Activated naive CD8-positive, alpha-beta T cell treated with anti-CD3 and anti-CD28 coated beads, Interleukin-2, amount 10 ng/mL, durations not matched to agents 7 days and 5 days (primary cell): ENCODE measurements at places on chromosomes 7 and 10. TPM values are rescaled to one million over a fixed set of nuclear protein-coding genes. Genes with fewer than 3 reads are reported as not detected.
A peak's percentile ranks its signal among the peaks of the same experiment; 100 is the strongest.

The XPNPEP1 gene
- total RNA-seq: 99.4 TPM

The IGFBP1 gene
- not detected for total RNA-seq

The PITX3 gene
- total RNA-seq: not detected

The HMX3 gene
- not detected for total RNA-seq

The UBE2H gene
- 42.1 TPM for total RNA-seq

The CNPY1 gene
- not detected for total RNA-seq

The BHLHA15 gene
- not detected for total RNA-seq

The LIPF gene
- not detected for total RNA-seq

The TEX36 gene
- total RNA-seq: not detected

The NACAD gene
- total RNA-seq: 0.11 TPM

- peaks cover 3% of the 10 kb centered on the region for H3K36me3 ChIP-seq
- peaks cover 5% of the 10 kb centered on the region for H3K4me1 ChIP-seq
- H3K27ac ChIP-seq: no peak overlapping the region
Measured at GRCh38 chr7:70340236-70340635, 742.0 kb downstream of the AUTS2 start.

DNA sequence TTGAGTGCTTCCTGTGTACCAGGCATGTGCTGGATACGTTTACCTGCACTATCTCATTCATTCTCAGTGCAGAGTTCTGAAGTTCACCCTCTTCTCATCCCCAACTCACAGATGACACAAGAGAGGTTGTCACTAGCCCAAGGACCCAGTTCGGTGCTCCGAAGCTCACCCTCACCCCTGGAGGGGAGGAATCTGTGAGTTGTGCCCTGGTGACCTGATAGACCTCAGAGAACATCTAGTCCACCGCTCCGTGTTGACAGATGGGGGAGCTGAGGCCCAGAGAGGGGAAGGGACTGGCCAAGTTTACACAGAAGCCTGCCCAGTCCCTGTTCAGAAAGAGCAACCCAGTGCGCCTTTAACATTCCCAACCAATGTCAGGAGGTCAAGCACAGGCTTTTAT is 44.8 kb upstream of the EMX2 start:
- no peak overlapping the region for H3K27ac ChIP-seq
- no peak for DNase-seq
- no peak overlapping the region for H3K4me3 ChIP-seq
- H3K36me3 ChIP-seq: no peaks in the 10 kb centered on the region
- peaks cover 1% of the 10 kb centered on the region for H3K4me1 ChIP-seq

- no peaks in the 10 kb centered on the region for H3K36me3 ChIP-seq
- no peak overlapping the region for H3K4me3 ChIP-seq
- peaks cover 10% of the 10 kb centered on the region for H3K4me1 ChIP-seq
- no peak for DNase-seq
Measured at GRCh38 chr7:1817061-1817712, 147.1 kb downstream of the ELFN1 start.

GRCh38 chr10:78532480-78533042 is 498.9 kb downstream of the RPS24 start:
- H3K4me1 ChIP-seq: peaks cover 1% of the 10 kb centered on the region
- peaks cover 4% of the 10 kb centered on the region for H3K27me3 ChIP-seq
- no peak for DNase-seq
- no peaks in the 10 kb centered on the region for H3K36me3 ChIP-seq
- H3K4me3 ChIP-seq: no peak overlapping the region
- peak overlapping the region; percentile 19 for H3K27ac ChIP-seq

DNA sequence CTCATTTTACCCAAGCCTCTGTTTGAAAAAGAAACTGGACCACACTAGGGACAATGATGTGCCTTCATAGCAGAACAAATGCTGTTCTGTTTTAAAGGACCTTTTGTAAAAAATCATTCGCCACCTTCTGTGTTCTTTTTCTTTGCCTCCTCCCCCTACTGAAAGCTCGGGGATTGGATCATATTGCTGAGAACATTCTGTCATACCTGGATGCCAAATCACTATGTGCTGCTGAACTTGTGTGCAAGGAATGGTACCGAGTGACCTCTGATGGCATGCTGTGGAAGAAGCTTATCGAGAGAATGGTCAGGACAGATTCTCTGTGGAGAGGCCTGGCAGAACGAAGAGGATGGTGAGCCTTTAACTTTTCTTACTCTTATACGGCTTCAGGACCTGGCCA is 62.2 kb downstream of the POLL start:
- no peak overlapping the region for H3K27ac ChIP-seq
- DNase-seq: no peak
- H3K4me1 ChIP-seq: no peaks in the 10 kb centered on the region
- H3K4me3 ChIP-seq: no peak overlapping the region
- H3K36me3 ChIP-seq: peaks cover 1% of the 10 kb centered on the region

DNA sequence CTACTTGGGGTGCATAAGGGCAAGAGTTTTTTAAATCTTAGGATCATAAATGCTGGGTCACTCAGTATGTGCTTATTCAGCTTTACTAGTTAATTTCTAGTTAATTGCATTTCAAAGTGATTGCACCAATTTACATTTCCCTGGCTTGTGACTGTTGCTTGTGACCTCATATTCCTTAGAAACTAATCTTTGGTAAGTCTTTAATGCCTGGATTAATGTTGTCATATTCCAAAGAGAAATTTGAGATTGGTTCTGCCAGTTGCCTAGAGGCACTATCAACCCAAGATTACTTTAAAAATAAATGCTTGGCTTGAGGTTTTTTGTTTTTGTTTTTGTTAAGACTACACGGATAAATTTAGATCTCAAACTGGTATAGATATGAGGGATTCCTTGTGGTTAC is 103.1 kb downstream of the ANK3 start:
- no peak overlapping the region for H3K4me3 ChIP-seq
- peaks cover 4% of the 10 kb centered on the region for H3K27me3 ChIP-seq
- H3K36me3 ChIP-seq: no peaks in the 10 kb centered on the region
- H3K27ac ChIP-seq: no peak overlapping the region
- DNase-seq: no peak

GRCh38 chr7:124059375-124059774 is 26.5 kb upstream of the TMEM229A start:
- H3K36me3 ChIP-seq: no peaks in the 10 kb centered on the region
- H3K27ac ChIP-seq: no peak overlapping the region
- H3K4me1 ChIP-seq: no peaks in the 10 kb centered on the region
- no peaks in the 10 kb centered on the region for H3K27me3 ChIP-seq
- DNase-seq: no peak

DNA sequence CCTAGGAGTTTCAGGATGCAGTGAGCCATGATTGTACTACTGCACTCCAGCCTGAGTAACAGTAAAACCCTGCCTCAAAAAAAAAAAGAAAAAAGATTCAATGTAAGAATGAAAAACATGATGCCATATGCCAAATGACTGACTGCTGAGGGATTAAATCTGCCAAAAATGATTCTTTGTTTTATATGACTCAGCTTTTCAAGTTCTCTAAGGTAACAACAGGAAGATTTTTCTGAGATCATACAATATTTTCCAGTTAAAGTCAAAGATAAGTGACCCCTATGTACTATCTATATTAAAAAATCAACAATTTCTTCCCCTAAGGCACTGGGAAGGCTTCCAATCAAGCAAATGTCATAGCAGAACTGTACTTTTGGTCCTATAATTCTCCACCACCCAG is 271.2 kb upstream of the IMMP2L start:
- DNase-seq: no peak
- no peak overlapping the region for H3K27ac ChIP-seq
- no peak overlapping the region for H3K4me3 ChIP-seq
- H3K36me3 ChIP-seq: no peaks in the 10 kb centered on the region
- H3K4me1 ChIP-seq: no peaks in the 10 kb centered on the region

DNA sequence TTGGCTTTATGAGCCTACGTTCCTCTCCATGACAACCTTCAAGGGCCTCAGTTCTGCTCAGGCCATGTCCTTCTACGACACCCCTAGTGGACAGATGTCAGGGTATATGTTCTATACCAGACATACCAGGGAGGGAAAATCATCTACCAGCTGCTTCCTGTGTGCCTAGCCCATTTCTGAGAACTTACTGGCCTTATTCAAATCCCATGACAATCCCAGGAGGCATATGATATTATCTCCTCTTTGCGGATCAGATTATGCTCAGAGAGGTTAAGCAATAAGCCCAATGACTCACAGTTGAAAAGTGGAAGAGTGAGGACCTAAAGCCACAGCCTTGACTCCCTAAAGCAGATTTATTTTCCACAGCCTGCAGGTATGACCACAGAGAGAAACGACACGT is 139.3 kb downstream of the GLI3 start:
- H3K27ac ChIP-seq: no peak overlapping the region
- no peaks in the 10 kb centered on the region for H3K27me3 ChIP-seq
- DNase-seq: no peak
- no peak overlapping the region for H3K4me3 ChIP-seq
- H3K4me1 ChIP-seq: no peaks in the 10 kb centered on the region

- H3K27me3 ChIP-seq: no peaks in the 10 kb centered on the region
- DNase-seq: no peak
- H3K36me3 ChIP-seq: no peaks in the 10 kb centered on the region
- H3K4me3 ChIP-seq: no peak overlapping the region
- H3K27ac ChIP-seq: no peak overlapping the region
Measured at GRCh38 chr10:25818751-25819150, 115.3 kb upstream of the MYO3A start.

DNA sequence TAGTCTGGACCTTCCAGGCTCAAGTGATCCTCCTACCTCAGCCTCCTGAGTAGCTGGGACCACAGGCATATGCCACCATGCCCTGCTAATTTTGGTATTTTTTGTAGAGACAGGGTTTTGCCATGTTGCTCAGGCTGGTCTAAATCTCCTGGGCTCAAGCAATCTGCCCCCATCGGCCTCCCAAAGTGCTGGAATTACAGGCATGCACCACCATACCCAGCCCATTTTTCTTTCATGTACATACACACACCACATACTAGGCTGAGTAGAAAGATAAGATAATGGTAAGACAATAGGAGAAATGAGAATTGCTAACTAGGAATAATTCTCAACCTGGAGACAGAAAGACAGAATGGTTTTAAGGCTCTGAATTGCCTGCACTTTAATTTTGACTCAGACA is 83.8 kb downstream of the CPEB3 start:
- no peaks in the 10 kb centered on the region for H3K27me3 ChIP-seq
- no peak for DNase-seq
- no peak overlapping the region for H3K27ac ChIP-seq

- no peak for DNase-seq
- no peaks in the 10 kb centered on the region for H3K36me3 ChIP-seq
- H3K4me1 ChIP-seq: peaks cover 4% of the 10 kb centered on the region
- H3K4me3 ChIP-seq: no peak overlapping the region
Measured at GRCh38 chr10:71299071-71299785, 19.8 kb upstream of the SLC29A3 start.

DNA sequence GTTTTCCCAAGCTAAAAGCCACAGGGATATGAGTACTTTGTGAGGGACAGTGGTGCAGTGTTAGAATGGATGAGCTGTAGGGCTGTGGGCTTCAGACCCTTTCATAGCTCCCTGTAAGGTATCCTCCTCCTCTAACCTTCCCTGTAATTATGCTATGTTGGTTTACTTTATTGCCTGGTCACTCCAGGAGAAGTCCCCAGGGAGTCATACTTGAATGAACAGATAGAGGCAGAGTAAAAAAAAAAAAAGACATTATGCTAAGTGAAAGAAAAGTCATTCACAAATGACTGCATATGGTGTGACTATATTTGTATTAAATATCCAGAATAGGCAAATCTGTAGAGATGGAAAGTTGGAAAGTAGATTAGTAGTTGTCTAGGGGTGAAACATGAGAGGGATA is 434.4 kb downstream of the AUTS2 start:
- H3K4me3 ChIP-seq: no peak overlapping the region
- no peak overlapping the region for H3K27ac ChIP-seq
- no peaks in the 10 kb centered on the region for H3K36me3 ChIP-seq
- H3K4me1 ChIP-seq: peaks cover 2% of the 10 kb centered on the region
- DNase-seq: no peak
- peaks cover 5% of the 10 kb centered on the region for H3K27me3 ChIP-seq

- H3K27me3 ChIP-seq: no peaks in the 10 kb centered on the region
- H3K4me3 ChIP-seq: no peak overlapping the region
- DNase-seq: no peak
- H3K27ac ChIP-seq: no peak overlapping the region
Measured at GRCh38 chr7:114857605-114858004, 64.3 kb upstream of the MDFIC start.

- H3K27me3 ChIP-seq: no peaks in the 10 kb centered on the region
- H3K36me3 ChIP-seq: peaks cover 84% of the 10 kb centered on the region
- DNase-seq: no peak
- no peaks in the 10 kb centered on the region for H3K4me1 ChIP-seq
- no peak overlapping the region for H3K27ac ChIP-seq
Measured at GRCh38 chr7:138555684-138556083, 95.6 kb downstream of the TRIM24 start.

DNA sequence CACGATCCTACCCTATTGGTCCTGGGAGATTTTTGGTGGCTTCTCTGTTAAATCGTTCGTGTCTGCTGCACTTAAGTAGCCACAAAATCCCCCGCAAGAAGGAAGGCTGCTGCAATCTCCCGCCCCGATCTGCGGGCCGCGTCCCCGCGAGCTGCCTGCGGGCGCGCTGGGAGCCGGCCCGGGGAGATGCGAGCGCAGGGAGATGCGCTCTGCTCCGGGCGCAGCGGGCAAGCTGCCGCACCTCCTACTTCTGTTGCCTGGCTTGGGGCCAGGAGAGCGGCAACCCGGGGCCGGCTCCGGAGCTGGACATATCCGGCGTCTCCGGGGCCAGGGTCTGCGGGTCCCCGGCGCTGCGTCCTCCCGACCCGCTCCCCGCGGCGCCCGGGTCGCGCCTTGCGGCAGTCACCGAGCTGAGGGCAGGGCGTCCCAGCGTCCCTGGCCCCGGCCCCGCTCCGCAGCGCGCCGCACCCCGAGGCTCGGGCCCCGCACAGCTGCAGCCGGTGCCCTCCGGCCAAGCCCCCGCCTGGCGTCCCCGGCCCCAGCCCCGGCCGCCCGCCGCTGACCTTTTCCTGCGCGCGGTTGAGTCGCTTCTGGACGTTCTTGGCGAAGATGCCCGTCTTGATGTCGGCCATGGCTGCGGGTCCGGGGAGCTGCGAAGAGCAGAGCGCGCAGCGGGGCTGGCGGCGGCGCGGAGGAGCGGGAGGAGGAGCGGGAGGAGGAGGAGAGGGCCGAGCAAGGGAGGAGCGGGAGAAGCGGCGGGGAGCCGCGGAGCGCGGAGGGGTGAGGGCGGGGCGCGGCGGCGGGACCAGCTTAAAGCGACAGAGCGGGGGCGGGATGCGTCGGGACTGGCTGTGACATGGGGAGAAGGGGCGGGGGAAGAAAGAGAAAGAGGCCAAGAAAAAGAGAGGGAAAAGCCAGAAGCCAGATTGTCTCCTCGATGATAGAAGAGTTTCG is at the start of gene AMPH:
Gene AMPH (minus strand): TSS at position 654 of the 954 bp plus-strand sequence. CDS start 22 bp downstream, at position 632.
- no peaks in the 10 kb centered on the region for H3K36me3 ChIP-seq
- no peak within 1 kb of the TSS for H3K27ac ChIP-seq
- H3K4me1 ChIP-seq: no peaks in the 10 kb centered on the region
- peaks cover 54% of the 10 kb centered on the region for H3K27me3 ChIP-seq

GRCh38 chr7:131034166-131034881 is 293.4 kb upstream of the MKLN1 start:
- DNase-seq: no peak
- no peaks in the 10 kb centered on the region for H3K27me3 ChIP-seq
- no peak overlapping the region for H3K27ac ChIP-seq
- H3K4me3 ChIP-seq: no peak overlapping the region
- peaks cover 39% of the 10 kb centered on the region for H3K4me1 ChIP-seq

- H3K4me1 ChIP-seq: peaks cover 3% of the 10 kb centered on the region
- peaks cover 27% of the 10 kb centered on the region for H3K27me3 ChIP-seq
- no peak overlapping the region for H3K4me3 ChIP-seq
- no peak overlapping the region for H3K27ac ChIP-seq
- no peaks in the 10 kb centered on the region for H3K36me3 ChIP-seq
- DNase-seq: no peak
Measured at GRCh38 chr10:3399756-3400155, 227.2 kb upstream of the PITRM1 start.
